Right atrium auricular region (tissue), 2 donors: ENCODE measurements at places on chromosomes 11 and 22. TPM values are rescaled to one million over a fixed set of nuclear protein-coding genes. Genes with fewer than 3 reads are reported as not detected.

Gene ANGPTL5
- total RNA-seq = 3.3 TPM

Gene MTCH2
- total RNA-seq = 52.4 TPM

Gene GAL3ST1
- total RNA-seq = 0.33 TPM

Gene WBP2NL
- total RNA-seq = not detected

Gene THRSP
- 1.9 TPM for total RNA-seq

Gene DCHS1
- total RNA-seq = 23.0 TPM

Gene MMP10
- total RNA-seq = not detected

Gene GAB2
- 33.7 TPM for total RNA-seq

Gene GALNT18
- 22.2 TPM for total RNA-seq

Gene DERL3
- total RNA-seq = 10.6 TPM

Gene POU2F3
- total RNA-seq = not detected

Gene MMP11
- total RNA-seq = 2.2 TPM

Gene SLC22A12
- total RNA-seq = not detected

Gene CRYAB
- 3,608 TPM for total RNA-seq

Gene L3MBTL2
- total RNA-seq = 9.0 TPM

Gene OR51B4
- not detected for total RNA-seq

Gene BTG4
- total RNA-seq = not detected

Gene BEST1
- 4.7 TPM for total RNA-seq

Gene CLDN5
- 16.7 TPM for total RNA-seq

Gene PIK3IP1
- total RNA-seq = 14.6 TPM

Gene SAA4
- not detected for total RNA-seq

Gene VSTM5
- not detected for total RNA-seq

Gene PNPLA5
- total RNA-seq = not detected

Gene DBX1
- not detected for total RNA-seq

Gene TMEM86A
- total RNA-seq = 4.6 TPM

Gene VPREB3
- not detected for total RNA-seq

Gene DGAT2
- total RNA-seq = 2.7 TPM

Gene RBMXL2
- not detected for total RNA-seq

Gene SEZ6L
- 0.07 TPM for total RNA-seq

Gene APOA4
- not detected for total RNA-seq

Gene ABCG4
- total RNA-seq = 1.8 TPM

Gene MYO7A
- total RNA-seq = 5.0 TPM

Gene DEPDC7
- 0.33 TPM for total RNA-seq

Gene POU2AF3
- 0.47 TPM for total RNA-seq

Gene NLRP14
- not detected for total RNA-seq

Gene SHANK3
- total RNA-seq = 12.3 TPM

Gene KDELR3
- 9.2 TPM for total RNA-seq
